ENCODE measurements at places on chromosomes 1 and 21. TPM values are rescaled to one million over a fixed set of nuclear protein-coding genes. Genes with fewer than 3 reads are reported as not detected.

DNA sequence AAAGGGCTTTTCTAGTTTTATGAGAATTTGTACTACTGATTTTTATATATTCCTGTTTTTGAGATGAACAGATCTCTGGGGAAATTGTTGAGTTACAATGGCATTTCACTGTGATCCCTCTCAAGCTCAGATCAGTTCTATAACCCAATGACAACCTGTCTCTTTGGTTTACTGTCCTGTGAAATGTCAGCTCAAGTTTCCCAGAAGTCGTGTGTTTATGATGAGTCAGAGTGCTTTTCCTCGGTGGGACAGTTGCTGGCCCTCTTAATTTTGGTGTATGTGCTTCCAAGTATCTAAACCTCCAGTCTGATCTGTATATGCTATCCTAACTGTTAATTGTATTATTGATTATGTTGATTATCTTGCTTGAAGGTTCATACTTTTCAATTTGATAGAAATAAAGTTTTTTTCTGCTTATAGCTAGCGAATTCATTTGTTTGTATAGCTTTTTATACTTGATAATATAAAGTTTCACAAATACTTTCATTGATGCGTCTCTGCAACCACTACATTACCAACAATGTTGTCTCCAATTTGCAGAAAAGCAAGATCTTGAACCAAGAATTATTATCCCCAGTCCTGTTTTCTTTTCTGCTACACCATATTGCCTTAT is 77.5 kb upstream of the DNAJC6 start:
- no peak overlapping the region for H3K4me3 ChIP-seq
- no peaks in the 10 kb centered on the region for H3K36me3 ChIP-seq
- H3K27ac ChIP-seq: no peak overlapping the region
- H3K4me1 ChIP-seq: no peaks in the 10 kb centered on the region
- no peak for DNase-seq

DNA sequence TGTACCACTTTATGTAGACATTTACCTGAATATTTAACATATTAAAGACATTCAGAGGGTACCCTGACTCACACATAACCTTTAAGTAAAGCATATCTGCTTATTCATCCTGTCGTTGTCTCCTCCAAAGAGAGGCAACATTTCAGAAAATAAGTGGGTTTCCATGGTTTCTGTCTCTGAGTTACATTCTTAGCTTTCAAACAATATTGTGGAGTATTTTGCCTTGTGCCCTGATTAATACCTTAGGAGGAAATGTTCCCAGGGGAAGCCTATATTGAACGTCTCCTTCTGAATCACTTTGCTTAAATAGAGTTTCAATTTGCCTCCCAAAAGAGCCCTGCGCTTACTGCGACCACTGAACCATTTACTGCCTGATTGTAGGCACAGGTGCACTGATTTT is 26.1 kb downstream of the PALMD start:
- peak overlapping the region; percentile 17 for H3K27ac ChIP-seq
- no peak for DNase-seq
- H3K4me1 ChIP-seq: peaks cover 14% of the 10 kb centered on the region
- no peaks in the 10 kb centered on the region for H3K27me3 ChIP-seq

AMY1A gene
- total RNA-seq: not detected

NTPCR gene
- 15.6 TPM for total RNA-seq

TRIM67 gene
- 0.29 TPM for total RNA-seq

DNA sequence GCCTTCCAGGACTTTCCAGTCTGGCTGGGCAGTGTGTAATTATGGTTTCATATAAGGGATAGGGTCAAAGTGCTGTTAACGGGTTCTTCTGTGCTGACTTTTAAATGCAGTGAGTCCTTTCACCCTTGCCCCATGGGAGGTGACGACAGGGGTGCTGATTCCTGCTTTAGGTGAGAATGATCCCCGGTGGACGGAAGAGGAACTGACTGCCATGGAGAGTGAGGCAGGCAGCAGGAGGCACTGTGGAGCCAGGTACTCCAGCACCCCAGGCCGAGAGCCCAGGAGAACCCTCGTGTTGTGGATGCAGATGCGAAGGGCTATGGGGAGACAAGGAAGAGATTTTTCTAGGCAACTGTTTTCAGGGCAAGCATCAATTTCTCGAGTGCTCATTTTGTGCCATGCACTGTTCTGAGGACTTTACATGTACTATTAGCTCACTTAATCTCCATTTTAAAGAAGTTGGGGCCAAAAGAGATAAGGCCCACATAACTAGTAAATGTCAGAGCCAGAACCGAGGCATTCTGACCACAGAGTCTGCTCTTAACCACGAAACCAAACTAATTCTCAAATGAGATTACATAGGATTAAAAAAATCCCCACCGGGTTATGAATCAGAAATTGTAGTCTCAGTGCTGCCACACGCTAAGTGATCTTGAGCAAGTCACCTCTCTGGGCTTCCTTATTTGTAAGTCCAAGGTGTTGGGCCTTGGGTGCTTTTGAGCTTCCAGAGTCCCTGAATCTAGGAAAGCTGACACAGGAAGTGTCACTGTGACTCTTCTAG is 28.2 kb downstream of the STPG1 start:
- H3K4me1 ChIP-seq: peaks cover 17% of the 10 kb centered on the region
- DNase-seq: no peak
- no peaks in the 10 kb centered on the region for H3K27me3 ChIP-seq
- H3K4me3 ChIP-seq: no peak overlapping the region

- no peaks in the 10 kb centered on the region for H3K36me3 ChIP-seq
- peaks cover 4% of the 10 kb centered on the region for H3K27me3 ChIP-seq
- no peak for DNase-seq
- peaks cover 10% of the 10 kb centered on the region for H3K4me1 ChIP-seq
Measured at GRCh38 chr1:108685529-108685928, 6.6 kb upstream of the PRPF38B start.

FMOD gene
- total RNA-seq: 5.9 TPM

NHLH1 gene
- under 0.01 TPM for total RNA-seq

DNA sequence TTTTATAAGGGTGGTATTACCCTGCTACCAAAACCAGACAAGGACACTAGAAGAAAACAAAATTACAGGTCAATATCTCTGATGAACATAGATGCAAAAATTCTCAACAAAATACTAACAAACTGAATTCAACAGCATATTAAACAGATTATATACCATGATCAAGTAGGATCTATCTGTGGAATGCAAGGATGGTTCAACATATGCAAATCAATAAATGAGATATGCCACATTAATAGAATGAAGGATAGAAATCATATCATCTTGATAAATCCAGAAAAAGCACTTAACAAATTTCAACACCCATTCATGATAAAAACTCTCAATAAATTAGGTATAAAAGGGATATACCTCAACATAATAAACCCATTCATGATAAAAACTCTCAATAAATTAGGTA is 24.3 kb upstream of the MYBPHL start:
- peaks cover 38% of the 10 kb centered on the region for H3K36me3 ChIP-seq
- no peaks in the 10 kb centered on the region for H3K27me3 ChIP-seq
- H3K27ac ChIP-seq: no peak overlapping the region
- DNase-seq: no peak
- H3K4me3 ChIP-seq: no peak overlapping the region
- H3K4me1 ChIP-seq: no peaks in the 10 kb centered on the region

DNA sequence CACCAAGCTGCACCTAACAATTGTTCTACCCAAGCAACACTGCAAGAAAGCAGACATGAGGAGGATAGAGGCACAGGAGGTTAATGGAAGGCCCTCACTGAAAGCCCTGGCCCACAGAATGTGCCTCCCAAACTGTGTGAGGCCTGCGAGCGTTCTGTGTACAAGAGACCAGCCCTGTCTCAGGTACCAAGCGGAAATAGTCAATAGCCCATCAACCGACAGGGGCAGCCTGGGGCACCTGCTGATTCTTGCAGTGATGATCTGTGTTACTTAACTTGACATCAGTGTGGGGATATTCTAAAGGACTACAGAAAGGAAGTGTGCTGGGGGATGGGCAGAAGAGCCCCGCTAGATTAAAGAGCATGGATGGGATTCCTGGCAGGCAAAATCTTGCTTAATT is 392.4 kb downstream of the KCNH1 start:
- H3K36me3 ChIP-seq: no peaks in the 10 kb centered on the region
- no peaks in the 10 kb centered on the region for H3K4me1 ChIP-seq
- no peak overlapping the region for H3K27ac ChIP-seq
- no peaks in the 10 kb centered on the region for H3K27me3 ChIP-seq
- H3K4me3 ChIP-seq: no peak overlapping the region

CDA gene
- total RNA-seq: 0.59 TPM

DNA sequence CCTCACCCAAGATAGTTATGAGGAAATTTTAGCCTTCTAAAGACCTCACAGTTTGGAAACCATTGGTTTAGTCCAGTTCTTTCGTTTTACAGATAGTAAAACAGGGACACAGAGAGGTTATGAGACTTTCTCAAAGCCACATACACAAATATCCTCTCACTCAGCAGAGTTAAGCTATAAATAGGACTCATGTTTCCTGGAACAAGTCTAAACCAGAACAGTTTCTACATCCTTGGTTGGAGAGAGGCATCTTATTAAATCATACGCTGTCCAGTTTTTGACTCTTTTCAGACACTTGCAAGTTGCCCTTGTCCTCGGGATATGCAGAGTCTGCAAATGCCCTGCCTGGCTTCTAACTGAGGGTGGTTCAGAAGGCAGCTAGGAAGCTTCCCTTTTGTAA is 462.1 kb upstream of the DEPDC1 start:
- H3K4me3 ChIP-seq: no peak overlapping the region
- H3K4me1 ChIP-seq: no peaks in the 10 kb centered on the region
- H3K27me3 ChIP-seq: no peaks in the 10 kb centered on the region
- H3K36me3 ChIP-seq: no peaks in the 10 kb centered on the region

DNA sequence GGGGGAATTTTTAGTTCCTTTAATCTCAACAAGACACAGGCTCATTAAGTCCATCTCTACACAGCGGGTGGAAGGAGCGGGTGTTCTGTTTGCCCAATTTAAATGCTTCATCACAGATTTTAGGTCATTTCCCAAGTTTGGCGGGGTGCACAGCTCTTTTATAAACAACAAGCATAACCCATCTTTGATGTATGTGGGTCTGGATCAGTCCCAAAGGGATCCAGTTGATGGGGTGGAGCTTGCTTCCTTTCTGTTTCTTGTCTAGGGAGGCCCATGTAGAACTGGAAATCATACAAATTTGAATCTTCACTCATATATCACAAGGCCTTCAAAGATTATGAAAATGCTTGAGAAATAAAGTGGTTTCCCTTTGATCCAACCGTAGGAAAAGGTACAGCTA is 140.5 kb upstream of the C8B start:
- H3K27ac ChIP-seq: no peak overlapping the region
- no peaks in the 10 kb centered on the region for H3K36me3 ChIP-seq
- no peak overlapping the region for H3K4me3 ChIP-seq
- H3K27me3 ChIP-seq: no peaks in the 10 kb centered on the region
- no peaks in the 10 kb centered on the region for H3K4me1 ChIP-seq

DNA sequence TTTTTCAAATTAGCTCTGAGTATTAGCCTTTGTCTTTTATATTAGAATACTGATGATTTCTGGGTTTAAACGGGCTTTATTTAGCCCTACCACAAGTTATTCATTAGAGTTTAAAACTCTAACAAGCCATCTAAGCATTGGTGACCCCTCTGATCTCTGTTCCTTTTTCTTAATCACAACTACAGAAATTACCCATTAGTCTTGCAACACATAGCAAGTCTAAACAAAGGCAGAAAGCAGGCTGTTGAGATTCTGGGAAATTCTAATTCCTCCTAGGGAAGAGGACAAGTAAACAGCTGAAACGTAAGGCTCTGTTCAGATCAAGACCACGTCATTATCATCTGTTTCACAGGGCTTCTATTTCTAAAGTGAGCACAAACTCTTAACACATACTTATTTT is 491.2 kb upstream of the ZRANB2 start:
- no peaks in the 10 kb centered on the region for H3K4me1 ChIP-seq
- H3K27ac ChIP-seq: no peak overlapping the region

LPGAT1 gene
- total RNA-seq: 60.4 TPM

GRCh38 chr1:96971849-96972602 is 250.4 kb downstream of the PTBP2 start:
- H3K4me1 ChIP-seq: peaks cover 24% of the 10 kb centered on the region
- no peak overlapping the region for H3K4me3 ChIP-seq
- H3K36me3 ChIP-seq: no peaks in the 10 kb centered on the region
- no peak for DNase-seq
- H3K27ac ChIP-seq: no peak overlapping the region

RAB7B gene
- 7.7 TPM for total RNA-seq

DNA sequence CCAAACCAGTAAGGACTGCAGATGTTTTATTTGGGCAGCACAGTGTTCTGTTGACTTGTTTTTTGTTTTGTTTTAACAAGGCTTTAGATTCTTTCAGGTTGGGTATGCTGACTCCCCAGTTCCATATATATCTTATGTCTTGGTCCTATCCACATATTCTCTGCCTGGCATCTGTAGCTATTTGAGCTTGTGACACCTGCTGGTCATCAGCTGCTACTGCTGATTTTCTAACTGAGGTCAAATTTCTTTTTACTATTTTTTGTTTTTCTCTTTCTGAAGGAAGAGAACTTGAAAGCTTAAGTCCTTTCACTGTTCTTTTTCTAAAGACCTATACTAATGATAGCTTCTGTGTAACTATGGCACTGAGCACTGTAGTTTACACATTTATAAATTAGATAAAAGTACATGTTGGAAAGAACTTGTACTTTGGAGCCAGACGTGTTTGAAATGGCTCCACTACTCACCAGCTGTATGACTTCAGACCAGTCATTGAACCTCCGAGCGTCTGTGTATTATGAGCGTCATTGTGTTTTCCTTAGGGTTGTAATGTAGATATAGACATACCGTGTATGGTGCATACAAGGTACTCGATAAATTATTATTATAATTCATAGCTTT is 109.4 kb downstream of the NRDC start:
- H3K4me3 ChIP-seq: no peak overlapping the region
- peaks cover 32% of the 10 kb centered on the region for H3K36me3 ChIP-seq
- no peak overlapping the region for H3K27ac ChIP-seq
- H3K4me1 ChIP-seq: peaks cover 3% of the 10 kb centered on the region
- no peaks in the 10 kb centered on the region for H3K27me3 ChIP-seq
- peak; percentile 68 for DNase-seq

DNA sequence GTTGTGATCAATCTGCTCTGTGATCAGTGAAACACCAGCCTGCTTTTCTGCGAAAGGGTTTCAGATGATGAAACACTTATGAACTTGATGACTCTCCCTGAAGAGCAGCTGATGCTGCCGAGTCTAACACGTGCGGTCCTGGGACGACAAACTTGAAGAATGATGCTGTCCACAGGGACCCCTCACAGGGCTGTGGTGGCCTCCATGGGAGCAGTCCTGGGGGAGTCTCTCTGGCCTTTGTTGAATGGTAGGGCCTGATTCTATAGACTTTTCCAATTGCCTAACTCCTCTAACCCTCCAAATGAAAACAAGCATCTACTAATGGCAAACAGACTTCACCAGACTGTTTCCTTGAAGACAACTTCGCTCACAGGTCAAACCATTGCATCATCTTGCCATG is at the start of gene OR2T10:
Gene OR2T10 (minus strand): TSS at position 112 of the 400 bp plus-strand sequence. CDS start 3,932 bp downstream, outside the sequence.
- no peaks in the 10 kb centered on the region for H3K4me1 ChIP-seq
- no peak within 1 kb of the TSS for H3K4me3 ChIP-seq
- no peak for DNase-seq
- no peak within 1 kb of the TSS for H3K27ac ChIP-seq
- no peaks in the 10 kb centered on the region for H3K36me3 ChIP-seq

GRCh38 chr1:4617506-4617905 is 36.9 kb upstream of the AJAP1 start:
- H3K36me3 ChIP-seq: no peaks in the 10 kb centered on the region
- no peaks in the 10 kb centered on the region for H3K27me3 ChIP-seq
- H3K27ac ChIP-seq: no peak overlapping the region
- peak; percentile 60 for DNase-seq
